ENCODE measurements at places on chromosomes 1 and 21.

DNA sequence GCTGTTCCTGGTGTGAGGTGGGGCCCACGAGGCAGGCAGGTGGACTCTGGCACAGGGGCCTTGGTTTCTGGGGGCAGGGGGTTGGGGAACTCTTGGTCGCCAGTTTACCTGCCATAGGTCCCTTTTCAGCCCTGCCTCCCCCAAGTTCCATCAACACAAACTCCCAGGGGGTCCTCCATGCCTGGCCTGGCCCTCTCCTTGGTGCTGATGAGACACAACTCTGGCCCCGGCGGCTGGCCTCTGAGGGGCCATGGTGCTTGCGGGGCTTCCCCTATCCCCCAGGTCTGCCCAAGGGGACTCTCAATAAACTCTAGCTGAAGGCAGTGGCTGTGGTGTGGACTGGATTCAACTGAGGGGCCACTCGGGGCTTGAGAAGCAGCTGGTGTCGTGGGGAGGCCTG is 16.0 kb downstream of the HTR6 start:
- DNase-seq = no peak

DNA sequence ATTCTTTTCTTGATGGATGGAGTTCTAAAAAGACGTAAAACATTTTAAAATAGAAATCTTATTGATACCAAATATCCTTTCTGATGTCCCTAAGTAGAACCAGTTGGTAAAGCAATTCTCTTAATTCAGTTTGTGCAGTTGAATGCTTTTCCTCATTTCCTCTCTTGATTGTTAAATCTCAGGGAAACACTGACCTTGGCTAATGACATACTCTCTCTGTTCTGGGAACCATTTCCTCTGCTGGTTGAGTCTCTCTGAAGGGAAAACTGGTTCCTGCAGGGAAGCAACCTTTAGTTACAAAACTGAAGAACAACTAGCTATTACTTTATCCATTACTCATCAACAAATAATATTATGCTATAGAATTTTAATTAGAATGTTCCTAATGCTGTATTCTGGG is 36.7 kb downstream of the HLX start:
- DNase-seq = no peak

DNA sequence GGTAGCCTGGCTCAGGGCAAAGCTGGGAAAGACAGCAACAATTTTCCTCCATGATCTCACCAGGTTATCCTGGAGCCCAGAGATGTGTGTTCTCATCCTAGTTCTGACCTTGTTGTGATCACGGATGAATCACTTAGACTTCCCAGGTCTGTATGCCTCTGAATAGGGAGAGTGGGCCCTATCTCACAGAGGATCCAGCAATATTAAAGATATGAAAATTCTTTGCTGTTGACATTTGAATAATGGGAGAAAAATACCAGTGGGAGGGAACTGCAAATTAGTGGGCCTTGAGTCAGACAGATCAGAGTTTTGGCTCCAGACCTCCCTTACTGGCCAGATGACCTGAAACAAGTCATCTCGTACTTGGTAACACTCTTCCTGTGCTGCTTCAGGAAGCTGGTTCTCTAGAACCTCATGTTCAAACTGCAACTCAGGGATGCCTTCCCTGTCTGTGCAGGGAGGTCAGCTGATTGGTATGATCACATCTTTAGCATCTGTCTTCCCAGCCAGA is 32.8 kb upstream of the RNF19B start:
- DNase-seq = no peak

DNA sequence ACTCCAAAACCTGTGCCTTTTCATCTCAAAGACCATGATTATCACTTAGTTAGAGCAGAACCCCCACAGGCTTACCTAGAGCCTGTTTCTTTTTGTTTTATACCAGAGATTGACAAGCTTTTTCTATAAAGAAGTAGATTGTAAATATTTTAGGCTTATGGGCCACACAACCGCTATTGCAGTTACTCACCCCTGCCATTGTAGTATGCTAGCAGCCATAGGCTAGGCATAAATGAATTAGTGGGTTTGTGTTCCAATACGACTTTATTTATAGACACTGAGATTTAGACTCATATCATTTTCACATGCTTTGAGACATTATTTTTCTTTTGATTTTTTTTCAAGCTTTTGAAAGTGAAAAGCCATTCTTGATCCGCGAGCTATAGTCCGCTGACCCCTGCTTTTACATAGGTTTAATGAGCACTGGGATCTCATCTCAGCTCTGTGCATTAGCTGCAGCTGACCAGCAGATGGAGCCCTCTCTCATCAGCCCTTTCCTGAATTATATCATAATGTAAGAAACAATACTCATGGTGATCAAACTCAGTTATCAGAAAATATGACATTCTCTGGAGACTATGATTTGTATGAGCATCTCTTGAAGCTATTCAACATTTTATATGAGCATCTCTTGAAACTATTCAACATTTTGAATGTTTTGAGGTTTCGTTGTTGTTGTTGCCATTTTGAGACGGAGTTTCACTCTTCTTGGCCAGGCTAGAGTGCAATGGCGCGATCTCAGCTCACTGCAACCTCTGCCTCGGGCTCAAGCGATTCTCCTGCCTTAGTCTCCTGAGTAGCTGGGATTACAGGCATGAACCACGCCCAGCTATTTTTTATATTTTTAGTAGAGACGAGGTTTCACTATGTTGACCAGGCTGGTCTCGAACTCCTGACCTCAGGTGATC is 111.9 kb upstream of the L1TD1 start:
- peak; percentile 50 for DNase-seq

- DNase-seq = no peak
Measured at GRCh38 chr1:163186862-163187261, 15.9 kb downstream of the RGS5 start.

DNA sequence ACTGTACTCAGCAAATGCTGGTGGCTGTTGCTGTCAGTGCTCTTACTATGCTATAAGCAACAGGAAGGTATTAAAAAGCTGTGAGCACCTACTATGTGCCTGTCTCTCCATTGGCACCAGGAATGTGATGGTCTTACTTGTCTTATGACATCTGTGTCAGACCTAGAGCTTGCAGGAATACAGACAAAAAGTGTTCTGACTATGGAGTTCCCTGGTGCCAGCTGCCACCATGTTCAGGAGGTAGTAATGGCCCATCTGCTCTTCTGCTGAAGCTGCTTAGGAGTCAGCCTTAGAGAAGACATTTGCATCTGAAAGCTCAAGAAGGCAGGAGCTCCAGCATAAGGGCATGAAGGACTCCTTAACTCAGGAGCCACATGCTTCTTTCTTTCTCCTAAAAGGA is 52.3 kb downstream of the MAB21L3 start:
- no peak for DNase-seq

All from retina (tissue), 1 donor.